NCI-H345 (cell line): ENCODE measurements at places on chromosomes 16 and 17.

GRCh38 chr17:77235370-77235941 lies 94.7 kb downstream of the SEC14L1 start:
- no peak for DNase-seq

GRCh38 chr17:80068301-80069222 lies 32.1 kb downstream of the CCDC40 start:
- no peak for DNase-seq

- DNase-seq, result peak; percentile 55
Observed at GRCh38 chr17:32258383-32259140, 7.1 kb upstream of the RHBDL3 start.

GRCh38 chr17:79008666-79009387 lies 737 bp downstream of the CANT1 start:
- no peak for DNase-seq

GRCh38 chr16:85553436-85554113 lies 59.5 kb upstream of the GSE1 start:
- DNase-seq, result peak; percentile 54

- DNase-seq, result peak; percentile 27
Observed at GRCh38 chr17:33871720-33872540, 383.2 kb upstream of the CCL2 start.

DNA sequence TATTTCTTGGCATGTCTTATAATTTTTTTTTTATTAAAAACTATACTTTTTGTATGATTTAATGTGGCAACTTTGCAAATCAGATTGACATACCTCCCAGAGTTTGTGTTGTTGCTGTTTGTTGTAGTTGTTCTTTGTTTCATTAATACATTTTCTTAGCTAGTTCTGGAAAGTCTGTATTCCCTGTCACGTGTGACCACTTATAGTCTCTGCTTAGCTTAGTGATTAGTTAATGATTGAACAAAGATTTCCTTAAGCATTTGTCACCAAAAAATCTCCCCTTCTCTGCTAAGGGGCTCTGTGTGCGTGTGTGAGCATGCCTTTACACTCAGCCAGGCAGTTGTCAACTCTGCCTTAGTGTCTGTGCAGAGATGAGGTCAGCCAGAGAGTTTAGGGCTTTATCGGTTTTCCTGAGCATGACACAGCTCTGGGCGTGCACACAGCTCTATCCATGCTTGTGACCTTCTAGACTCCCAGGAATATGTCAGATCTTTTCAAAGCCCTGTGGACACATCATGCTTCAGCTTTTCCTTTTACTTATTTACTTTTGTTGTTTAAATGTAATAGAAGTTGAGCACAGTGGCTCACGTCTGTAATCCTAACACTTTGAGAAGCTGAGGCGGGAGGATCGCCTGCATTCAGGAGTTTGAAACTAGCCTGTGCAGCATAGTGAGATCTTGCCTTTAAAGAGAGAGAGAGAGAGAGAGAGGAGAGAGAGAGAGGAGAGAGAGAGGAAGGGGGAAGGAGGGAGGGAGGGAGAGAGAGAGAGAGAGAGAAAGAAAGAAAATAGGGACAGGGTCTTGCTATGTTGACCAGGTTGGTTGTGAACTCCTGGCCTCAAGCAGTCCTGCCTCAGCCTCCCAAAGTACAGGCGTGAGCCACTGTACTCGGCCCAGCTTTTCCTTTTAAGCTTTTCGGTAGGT lies 21.9 kb downstream of the DNAI2 start:
- DNase-seq, result no peak
